Fibroblast of upper back skin (primary cell): ENCODE measurements at places on chromosomes 2 and 18.
A peak's percentile ranks its signal among the peaks of the same experiment; 100 is the strongest.

- DNase-seq, result no peak
These were observed 24.5 kb downstream of the TMEM177 start for GRCh38 chr2:119703526-119703925.

- no peak for DNase-seq
These were observed 1323.2 kb upstream of the DDX18 start for GRCh38 chr2:116491292-116491691.

- DNase-seq, result no peak
These were observed 5.8 kb upstream of the GPD2 start for GRCh38 chr2:156430236-156430979.

DNA sequence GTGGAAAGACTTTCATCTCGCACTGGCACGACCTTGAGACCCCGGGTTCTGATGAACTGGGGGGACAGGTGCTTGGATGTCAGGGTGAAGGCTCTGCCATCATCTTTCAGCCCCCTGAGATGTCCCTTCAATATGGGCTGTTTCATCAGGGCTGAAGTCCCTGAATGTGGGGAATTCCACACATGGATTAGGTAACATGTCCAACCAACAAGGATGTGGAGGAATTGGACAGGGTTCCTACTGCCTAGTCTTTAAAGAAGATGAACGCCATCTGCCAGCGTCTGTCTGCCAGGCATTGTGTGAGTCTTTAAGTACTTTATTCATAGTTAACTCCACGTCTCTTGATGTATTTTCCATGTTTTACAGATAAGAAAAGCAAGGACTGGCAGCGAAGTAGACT, 5.9 kb upstream of the GRHL1 start:
- DNase-seq, result no peak

- no peak for DNase-seq
These were observed 506.9 kb upstream of the MYT1L start for GRCh38 chr2:2837746-2838547.

GRCh38 chr2:217204358-217204757, 344.5 kb upstream of the TNP1 start:
- DNase-seq, result peak; percentile 70

DNA sequence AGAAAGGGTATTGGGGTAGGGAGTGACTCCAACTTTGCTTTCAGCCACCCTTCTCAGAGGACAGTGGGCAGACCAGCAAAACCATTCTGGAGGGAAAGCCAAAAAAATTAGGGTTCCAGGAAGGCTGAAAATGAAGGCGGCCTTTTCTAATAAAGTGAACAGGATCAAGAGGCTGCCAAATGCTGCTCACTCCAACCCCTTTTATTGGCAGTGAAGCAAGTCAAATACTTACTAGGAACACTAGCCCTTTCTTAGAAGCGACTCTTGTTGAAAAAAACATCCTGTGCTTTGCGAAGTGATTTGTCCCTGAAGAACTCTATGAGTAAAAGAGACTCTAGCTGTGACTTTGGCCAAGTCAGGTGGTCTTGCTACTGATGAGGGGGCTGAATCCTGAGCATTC, 83.6 kb upstream of the CYP1B1 start:
- DNase-seq, result no peak

DNA sequence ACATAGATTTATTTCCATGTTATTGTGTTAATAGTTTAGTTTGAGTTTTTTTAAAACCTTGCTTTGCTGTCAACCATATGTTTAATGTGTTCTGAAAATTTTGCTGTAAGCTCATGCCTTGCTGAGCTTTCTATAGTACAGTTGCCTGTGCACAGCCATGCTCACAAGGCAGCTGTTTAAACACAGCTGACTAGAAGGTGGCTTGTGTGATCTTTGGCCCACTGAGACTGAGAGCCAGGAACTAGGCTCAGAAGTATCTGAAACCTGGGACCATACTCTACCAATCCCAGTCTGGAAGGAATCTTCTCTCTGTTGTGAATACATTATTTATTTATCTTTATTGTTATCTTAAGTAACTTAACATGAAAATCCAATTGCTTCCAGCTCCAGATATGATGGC, 350.5 kb downstream of the KIAA1328 start:
- DNase-seq, result no peak

DNA sequence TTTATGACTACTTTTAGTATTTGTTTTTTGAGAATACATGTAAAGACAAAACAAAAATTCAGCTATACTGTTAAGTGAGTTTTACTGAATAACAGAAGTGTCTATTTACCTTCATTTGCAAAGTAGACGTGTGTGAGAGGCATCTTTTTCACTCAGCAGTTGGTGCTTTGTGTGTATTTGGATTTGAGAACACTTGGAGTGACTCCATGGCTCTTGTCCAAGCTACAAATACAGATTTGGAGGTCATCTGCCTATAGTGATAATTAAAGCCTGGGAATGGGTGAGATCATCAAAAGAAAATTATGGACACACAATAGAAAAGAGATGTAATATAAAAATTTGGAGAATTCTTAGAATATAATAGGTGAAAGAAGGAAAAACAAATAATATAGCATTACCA, 6.2 kb downstream of the NAB1 start:
- no peak for DNase-seq

DNA sequence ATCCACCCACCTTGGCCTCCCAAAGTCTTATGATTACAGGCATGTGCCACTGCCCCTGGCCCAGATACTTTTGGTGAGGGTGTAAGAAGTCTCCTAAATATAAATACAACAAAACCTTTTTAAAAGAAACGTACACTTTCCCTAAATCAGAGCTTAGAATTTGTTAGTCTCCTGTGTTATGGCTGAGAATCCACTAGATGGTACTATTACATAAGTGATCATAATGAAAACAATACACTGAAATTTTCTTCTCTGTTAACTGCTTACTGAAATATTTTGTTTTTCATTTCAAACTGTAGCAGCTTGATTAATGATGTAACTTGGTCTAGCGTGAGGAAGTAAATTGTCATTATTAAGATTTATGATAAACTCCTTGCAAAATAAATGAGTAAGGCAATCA, 74.8 kb upstream of the FAM98A start:
- DNase-seq, result peak; percentile 3

DNA sequence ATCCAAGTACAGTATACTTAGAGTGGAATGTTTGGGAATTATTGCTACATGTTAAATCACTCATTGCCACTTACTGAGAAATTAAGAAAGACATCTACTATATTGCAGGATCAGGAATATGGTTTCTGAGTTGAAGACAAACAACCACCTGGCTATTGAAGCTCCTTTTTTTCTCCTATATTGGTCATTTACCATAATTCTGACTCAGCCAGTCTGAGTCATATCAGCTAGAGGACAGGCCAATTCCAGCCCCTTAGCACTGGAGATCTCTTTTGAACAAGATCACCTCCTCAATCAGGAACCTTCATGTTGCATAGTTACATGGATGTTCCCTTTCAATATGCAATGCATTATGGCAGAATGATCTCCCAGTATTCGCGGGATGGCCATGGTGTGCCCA, 42.7 kb upstream of the CDH19 start:
- peak; percentile 27 for DNase-seq
